Left cardiac atrium (tissue), 4 donors: ENCODE measurements at places on chromosomes 12 and 14.

DNA sequence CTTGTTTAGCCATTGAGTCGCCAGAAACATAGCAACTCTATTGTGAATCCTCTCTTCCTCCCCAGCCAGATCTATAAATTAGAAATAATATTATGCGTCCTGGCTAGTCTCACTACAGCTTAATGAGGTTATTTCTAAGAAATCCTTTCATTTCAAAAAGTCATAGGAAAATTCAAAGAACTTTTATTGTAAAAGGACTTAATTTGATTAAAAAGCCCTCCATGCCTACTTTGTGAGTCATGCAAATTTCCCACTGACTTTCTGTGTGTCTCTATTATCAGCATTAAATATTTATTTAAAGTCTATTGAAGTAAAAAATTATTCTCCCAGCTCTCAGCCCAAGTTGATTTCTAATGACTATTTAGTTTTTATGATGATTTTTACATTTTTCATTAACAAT lies 160.7 kb downstream of the PHLDA1 start:
- DNase-seq: no peak

DNA sequence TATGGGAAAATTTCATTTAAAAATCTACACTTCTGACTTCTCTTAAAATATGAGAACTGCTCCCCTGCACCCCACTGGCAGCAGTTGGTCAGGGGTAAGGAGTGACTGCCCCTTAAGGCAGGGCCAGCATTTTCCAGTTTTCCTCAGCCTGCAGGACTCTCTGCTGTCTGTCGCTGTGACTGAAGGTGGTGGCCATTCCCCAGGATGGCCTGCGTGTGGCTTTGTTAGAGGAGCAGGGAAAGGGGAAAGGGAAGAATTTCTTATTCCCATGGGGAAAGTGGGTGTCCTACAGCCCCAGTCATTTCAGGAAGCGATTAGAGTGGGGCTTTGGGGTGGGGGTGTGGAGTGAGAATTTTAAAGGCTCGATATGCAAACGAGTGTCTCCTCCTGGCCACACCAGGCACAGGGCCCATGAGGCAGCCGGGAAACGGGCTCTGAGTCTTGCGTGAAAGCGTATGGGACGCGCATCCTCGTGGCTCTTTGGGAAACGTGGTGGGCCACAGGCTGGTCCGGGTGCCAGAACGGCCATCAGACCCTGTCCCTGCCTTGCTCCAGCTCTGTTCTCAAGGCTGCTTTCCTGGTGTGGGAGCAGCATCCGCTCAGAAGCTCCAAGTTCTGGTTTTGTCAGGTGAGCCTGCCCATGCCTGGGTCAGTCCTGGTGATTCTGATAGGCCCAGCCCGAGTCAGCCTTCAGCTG lies 23.5 kb downstream of the ADGRD1 start:
- no peak for DNase-seq

DNA sequence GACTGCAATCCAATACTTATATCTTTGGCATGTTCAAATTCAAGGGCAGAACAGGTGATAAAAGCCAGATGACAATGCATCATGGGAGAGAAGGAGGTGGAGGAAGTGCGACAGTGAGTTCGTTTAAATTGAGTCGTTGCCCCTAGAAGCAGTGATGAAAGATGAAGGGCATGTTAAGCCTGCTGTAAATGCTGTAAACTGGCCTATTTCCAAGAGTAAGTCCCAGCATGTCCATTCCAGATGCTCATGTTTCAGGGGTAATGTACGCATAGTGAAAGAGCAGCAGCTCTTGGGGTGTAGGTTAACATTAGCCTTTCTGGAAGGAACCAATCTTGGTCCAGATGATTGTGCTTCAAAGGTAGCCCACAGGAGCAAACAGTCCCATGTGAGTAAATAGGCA lies 97.1 kb downstream of the C2CD5 start:
- DNase-seq: no peak

DNA sequence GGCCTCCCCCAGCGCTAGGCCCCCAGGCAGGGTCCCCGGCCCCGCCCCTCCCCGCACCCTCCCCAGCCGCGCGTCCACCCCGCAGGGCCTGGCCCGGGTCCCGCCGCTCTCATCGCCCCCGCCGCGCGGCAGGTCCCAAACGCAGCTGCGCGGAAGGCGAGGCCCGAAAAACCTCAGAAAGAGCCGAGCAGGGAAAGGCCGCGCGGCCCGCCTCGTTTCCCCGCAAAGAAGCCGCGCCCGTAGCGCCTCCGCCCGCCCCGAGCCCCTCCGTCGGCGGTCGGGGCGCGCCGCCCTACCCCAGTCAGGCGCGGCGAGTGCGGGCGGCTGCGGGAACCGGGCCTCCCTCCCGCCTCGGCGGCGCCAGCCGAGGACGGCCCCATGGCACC lies 324 bp downstream of the POLE start:
- DNase-seq: peak; percentile 42

DNA sequence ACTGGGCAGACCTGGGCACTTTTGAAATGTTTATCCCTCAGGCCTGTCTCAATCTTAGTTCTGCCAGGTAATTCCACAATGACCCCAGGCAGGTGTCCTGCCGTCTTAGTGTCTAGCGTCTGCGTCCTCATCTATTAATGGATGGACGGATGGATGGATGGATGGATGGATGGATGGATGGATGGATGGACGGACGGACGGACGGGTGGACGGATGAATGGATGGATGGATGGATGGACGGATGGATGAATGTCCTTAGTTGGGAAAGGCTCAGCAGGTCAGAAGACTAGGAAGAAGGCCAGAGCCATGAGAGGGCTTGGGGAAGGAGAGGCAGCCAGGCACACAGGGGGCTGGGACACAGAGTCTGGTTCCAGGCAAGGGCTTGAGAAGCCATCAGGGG lies 141.3 kb downstream of the CALM1 start:
- DNase-seq: no peak

DNA sequence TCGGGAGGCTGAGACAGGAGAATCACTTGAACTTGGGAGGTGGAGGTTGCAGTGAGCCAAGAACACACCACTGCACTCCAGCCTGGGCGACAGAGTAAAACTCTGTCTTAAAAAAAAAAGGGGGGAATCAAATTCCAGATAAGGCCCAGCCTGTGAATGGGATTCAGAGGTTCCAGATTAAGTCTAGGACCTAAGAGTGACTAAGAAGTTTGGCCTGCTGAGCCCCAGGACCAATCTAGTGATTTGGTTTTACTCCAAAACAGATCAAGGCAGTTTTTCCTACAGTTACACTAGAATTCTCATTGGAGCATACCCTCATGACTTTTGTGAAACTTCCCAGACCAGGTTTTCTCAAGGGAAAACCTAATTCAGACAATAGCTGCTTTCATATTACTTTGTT lies 22.8 kb downstream of the EXOC5 start:
- DNase-seq: no peak

- DNase-seq: no peak
These were observed 62.4 kb upstream of the PSMC1 start for GRCh38 chr14:90193925-90194324.

GRCh38 chr12:121443911-121444841 lies 44.3 kb downstream of the RNF34 start:
- DNase-seq: no peak

DNA sequence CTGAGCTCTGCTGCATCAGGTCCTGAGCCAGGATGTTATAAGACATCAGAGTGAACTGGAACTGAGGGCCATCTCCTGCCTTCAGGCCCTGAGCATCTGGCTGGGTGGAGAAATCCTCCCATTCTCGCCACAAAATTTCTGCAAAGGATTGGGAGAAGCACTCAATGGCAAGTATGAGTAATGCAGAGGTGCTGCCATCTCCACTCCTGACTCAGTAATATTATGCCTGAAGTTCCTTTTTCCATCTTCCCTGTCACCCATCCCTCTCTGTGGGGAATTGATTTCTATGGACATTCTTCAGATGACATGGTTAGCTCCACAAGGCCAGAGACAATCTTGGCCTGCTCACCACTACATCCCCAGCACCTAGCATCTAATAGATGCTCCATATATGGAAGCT lies 4.7 kb downstream of the ANGEL1 start:
- no peak for DNase-seq

DNA sequence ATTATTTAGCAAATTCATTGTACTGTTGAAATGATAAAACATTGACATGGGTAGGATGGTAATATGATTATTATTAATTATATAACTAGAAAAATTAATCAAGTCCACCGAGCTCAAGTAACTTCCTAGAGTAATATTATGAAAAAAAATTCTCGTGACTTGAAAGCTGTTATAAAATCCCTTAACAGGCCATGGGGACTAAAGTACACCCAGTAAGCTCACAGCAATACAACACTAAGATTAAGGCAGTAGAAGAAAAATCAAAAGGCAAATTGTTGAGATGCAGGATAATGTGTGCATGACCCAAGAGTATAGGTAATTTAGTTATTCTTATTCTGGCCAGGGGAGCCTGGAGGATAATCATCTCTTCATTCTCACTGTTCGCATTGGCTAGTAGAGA lies 162.6 kb upstream of the LRIG3 start:
- DNase-seq: no peak

- DNase-seq: no peak
These were observed 244.2 kb downstream of the GPHN start for GRCh38 chr14:66752109-66752508.

DNA sequence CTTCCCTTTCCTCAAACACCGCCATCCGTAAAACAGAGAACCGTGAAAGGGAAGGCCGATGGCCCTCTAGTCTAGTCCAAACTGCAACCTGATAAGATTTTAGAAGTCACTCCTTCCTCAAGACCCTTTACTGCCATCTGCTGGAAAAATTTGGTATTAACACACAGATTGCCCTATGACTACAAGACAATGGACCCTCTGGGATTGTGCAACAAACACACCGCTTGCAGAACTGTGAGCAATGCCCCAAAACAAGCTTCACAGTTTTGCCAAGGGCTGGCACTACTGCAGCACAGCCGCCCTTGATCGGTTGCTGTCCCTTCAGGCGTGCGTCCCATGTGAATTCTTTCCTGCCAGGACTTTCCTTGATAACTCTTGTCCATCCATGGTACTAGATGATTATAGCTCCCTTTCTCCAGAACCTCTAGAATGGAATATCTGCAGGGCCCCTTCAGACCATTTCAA lies 23.1 kb downstream of the LLPH start:
- peak; percentile 32 for DNase-seq

GRCh38 chr12:60333461-60333860 lies 737.6 kb downstream of the SLC16A7 start:
- no peak for DNase-seq

- no peak for DNase-seq
These were observed 257.0 kb downstream of the IPO8 start for GRCh38 chr12:30438601-30439041.

- DNase-seq: no peak
These were observed at the start of gene C14orf39 for GRCh38 chr14:60485598-60486251. C14orf39 (minus strand) TSS chr14:60486063; CDS start chr14:60485078, 985 bp downstream.

- no peak for DNase-seq
These were observed 24.2 kb upstream of the NT5DC3 start for GRCh38 chr12:103865151-103865730.

DNA sequence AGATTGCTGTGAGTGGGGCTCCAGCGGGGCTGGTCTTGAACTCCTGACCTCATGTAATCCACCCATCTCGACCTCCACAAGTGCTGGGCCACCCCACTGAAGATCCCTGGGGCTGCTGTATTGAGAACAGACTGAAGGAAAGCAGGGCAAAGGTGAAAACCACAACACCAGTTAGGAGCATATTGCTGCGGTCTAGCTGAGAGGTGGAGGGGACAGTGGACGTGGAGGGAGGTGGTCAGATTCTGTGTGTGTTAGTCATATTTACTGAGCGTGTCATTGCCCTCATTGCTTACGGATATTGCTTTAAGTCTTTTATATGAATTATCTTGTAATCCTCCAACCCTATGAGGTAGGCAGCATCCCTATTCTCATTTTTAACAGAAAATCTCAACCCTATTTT lies 69.0 kb upstream of the OVCH1 start:
- DNase-seq: no peak

GRCh38 chr14:64865109-64865508 lies 14.6 kb downstream of the SPTB start:
- DNase-seq: no peak

GRCh38 chr12:6539707-6540134 lies 5.4 kb downstream of the GAPDH start:
- DNase-seq: peak; percentile 42

DNA sequence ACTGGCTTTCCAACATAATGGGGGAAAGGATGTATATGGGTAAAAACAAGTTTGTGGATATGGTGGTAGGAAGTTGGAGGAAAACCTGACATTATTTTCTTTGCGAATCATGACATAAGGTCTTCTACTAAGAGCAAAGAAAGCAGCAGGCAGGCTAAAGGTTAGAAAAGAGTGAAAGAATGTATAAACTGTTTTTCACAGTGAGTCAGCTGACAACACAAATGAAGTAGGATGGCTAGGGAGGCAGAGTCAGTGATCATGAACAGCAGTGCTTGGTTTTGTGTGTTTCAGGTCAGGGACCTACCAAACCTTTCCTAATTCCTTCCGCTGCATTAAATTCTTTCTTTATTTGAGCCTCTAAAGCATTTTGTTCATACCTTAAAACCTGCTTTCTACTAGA lies 46.3 kb upstream of the CATSPERB start:
- DNase-seq: no peak

DNA sequence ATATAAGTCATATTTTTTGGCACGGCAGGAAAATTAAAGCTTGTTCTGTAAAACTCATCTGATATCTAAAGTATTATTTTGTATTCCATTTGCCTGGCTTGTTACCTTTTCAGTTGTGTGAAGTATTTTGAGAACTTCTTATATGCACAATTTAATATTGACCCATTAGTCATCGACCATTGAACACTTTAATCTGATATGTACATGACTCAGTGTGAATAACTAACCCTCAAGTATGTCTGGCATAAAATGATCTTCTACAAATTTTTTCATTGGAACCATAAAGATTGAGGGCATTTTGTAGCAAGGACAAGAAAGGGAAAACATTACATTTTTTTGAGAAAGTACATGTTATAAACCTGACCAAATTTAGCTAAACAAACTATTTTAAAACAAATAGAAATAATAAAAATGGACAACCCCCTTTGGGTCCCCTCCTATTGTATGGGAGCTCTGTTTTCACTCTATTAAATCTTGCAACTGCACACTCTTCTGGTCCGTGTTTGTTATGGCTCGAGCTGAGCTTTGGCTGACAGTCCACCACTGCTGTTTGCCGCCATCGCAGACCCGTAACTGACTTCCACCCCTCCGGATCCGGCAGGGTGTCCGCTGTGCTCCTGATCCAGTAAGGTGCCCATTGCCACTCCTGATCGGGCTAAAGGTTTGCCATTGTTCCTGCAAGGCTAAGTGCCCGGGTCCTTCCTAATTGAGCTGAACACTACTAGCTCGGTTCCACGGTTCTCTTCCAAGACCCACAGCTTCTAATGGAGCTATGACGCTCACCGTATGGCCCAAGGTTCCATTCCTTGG lies 118.8 kb downstream of the SLC6A15 start:
- no peak for DNase-seq

- no peak for DNase-seq
These were observed 57.9 kb upstream of the ERGIC2 start for GRCh38 chr12:29438752-29439408.

DNA sequence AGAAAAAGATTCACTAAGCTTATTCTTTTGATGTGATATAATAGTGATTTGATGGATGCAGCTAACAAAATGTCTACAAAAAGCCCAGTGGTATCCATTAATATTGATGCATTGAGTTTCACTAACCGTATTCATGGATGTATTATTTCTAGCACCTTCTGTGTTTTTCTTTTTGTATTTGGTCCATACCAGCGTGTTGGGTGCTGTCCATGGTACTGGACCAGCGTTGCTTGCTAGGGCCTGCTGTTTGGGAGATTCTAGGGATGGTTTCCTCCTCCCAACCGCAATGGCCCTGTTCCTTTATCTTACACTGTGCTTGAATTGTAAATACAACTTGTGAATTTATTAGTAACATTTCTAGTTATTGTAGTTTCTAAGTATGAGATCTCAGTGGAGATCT lies 31.7 kb downstream of the ANO4 start:
- DNase-seq: peak; percentile 28

GRCh38 chr14:65866886-65867285 lies 454.4 kb downstream of the FUT8 start:
- DNase-seq: no peak
